Natural killer cell (primary cell): ENCODE measurements at places on chromosomes 7 and 10.
A peak's percentile ranks its signal among the peaks of the same experiment; 100 is the strongest.

DNA sequence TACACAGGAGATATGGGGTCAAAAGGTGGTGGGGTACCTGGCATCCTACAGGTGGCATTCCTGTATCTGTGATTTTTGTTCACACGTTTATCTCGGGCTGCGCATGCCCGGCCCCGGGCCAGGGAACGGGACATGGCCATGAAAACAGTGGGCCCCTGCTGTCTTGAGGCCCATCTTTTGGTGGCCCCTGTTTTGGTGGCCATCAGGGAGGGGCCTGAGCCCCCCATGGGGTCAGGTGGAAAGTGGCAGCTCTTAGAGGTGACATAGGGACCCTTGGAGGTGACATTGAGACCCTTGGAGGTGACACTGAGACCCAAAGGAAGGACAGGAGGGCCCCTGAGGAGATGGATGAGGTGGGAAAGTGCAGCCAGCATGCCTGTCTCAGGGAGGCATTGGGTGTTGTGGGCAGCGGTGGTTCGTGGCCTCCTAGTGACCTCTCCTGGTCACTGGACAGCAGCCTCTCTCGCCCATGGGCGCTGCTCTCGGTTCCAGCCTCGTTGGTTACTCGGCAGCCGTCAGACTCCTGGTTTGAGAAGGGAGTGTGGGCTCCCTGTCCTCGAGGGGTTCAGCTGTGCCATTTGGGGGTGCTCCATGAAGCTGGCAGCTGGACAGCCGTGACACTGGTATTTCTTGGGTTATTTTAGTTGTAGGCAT, 39.9 kb downstream of the INPP5A start:
- H3K4me1 ChIP-seq = peaks cover 50% of the 10 kb centered on the region
- no peak overlapping the region for H3K27ac ChIP-seq
- no peak overlapping the region for H3K4me3 ChIP-seq
- no peaks in the 10 kb centered on the region for H3K27me3 ChIP-seq
- H3K36me3 ChIP-seq = no peaks in the 10 kb centered on the region

- peak overlapping the region; percentile 81 for H3K27ac ChIP-seq
- peaks cover 14% of the 10 kb centered on the region for H3K4me1 ChIP-seq
- H3K36me3 ChIP-seq = no peaks in the 10 kb centered on the region
- DNase-seq = peak; percentile 29
- peak overlapping the region; percentile 95 for H3K4me3 ChIP-seq
- no peaks in the 10 kb centered on the region for H3K27me3 ChIP-seq
Measured at GRCh38 chr10:31759124-31759798, 169.4 kb downstream of the ARHGAP12 start.

DNA sequence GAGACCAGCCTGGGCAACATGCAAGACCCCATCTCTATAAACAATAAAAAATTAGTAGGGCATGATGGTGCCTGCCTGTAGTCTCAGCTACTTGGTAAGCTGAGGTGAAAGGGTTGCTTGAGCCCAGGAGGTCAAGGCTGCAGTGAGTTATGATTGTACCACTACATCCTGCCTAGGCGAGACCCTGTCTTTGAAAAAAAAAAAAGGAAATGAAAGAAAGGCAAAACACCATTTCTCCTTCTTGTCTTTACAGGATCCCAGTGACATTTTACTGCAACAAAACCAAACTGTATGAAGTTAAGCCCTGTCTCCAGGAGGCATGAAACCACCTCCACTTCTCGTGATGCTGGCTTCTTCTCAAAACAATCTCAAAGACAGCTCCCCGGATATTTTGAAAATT, 29.9 kb upstream of the PBLD start:
- no peak overlapping the region for H3K27ac ChIP-seq
- H3K4me3 ChIP-seq = no peak overlapping the region
- H3K27me3 ChIP-seq = no peaks in the 10 kb centered on the region
- H3K4me1 ChIP-seq = no peaks in the 10 kb centered on the region

- H3K27ac ChIP-seq = no peak overlapping the region
- no peak for DNase-seq
- no peaks in the 10 kb centered on the region for H3K4me1 ChIP-seq
Measured at GRCh38 chr10:129715805-129716204, 248.3 kb downstream of the EBF3 start.

- no peak overlapping the region for H3K27ac ChIP-seq
- H3K27me3 ChIP-seq = no peaks in the 10 kb centered on the region
- DNase-seq = no peak
- H3K4me1 ChIP-seq = no peaks in the 10 kb centered on the region
Measured at GRCh38 chr10:16314259-16314658, 122.6 kb upstream of the PTER start.

- no peaks in the 10 kb centered on the region for H3K27me3 ChIP-seq
- no peak overlapping the region for H3K27ac ChIP-seq
- DNase-seq = no peak
- no peaks in the 10 kb centered on the region for H3K4me1 ChIP-seq
- no peaks in the 10 kb centered on the region for H3K36me3 ChIP-seq
Measured at GRCh38 chr7:93902777-93903423, 3.5 kb upstream of the GNGT1 start.

- H3K36me3 ChIP-seq = no peaks in the 10 kb centered on the region
- H3K27ac ChIP-seq = no peak overlapping the region
- no peak for DNase-seq
- H3K4me1 ChIP-seq = no peaks in the 10 kb centered on the region
Measured at GRCh38 chr10:51503378-51503777, 196.0 kb downstream of the CSTF2T start.

DNA sequence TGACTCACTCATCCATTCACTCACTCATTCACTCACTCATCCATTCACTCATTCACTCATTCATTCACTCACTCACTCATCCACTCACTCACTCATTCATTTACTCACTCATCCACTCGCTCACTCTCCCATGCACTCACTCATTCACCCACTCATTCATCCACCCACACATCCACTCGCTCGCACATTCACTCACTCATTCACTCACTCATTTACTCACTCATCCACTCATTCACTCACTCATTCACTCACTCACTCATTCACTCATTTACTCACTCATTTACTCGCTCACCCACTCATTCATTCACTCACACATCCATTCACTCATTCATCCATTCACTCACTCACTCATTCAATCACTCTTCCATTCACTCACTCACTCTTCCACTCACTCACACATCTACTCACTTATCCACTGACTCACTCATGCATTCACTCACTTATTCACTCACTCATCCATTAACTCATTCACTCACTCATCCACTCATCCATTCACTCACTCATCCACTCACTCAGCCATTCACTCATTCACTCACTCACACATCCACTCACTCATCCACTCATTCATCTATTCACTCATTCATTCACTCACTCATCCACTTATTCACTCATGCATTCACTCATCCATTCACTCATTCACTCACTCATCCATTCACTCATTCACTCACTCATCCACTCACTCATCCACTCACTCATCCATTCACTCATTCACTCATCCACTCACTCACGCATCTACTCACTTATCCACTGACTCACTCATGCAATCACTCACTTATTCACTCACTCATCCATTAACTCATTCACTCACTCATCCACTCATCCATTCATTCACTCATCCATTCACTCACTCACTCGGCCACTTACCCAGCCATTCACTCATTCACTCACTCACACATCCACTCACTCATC, 74.0 kb downstream of the CARD11 start:
- H3K27me3 ChIP-seq = no peaks in the 10 kb centered on the region
- DNase-seq = no peak
- H3K4me1 ChIP-seq = peaks cover 34% of the 10 kb centered on the region
- H3K36me3 ChIP-seq = peaks cover 29% of the 10 kb centered on the region

- peaks cover 96% of the 10 kb centered on the region for H3K4me1 ChIP-seq
- no peaks in the 10 kb centered on the region for H3K27me3 ChIP-seq
- H3K27ac ChIP-seq = peak overlapping the region; percentile 78
- H3K4me3 ChIP-seq = no peak overlapping the region
- peak; percentile 59 for DNase-seq
- no peaks in the 10 kb centered on the region for H3K36me3 ChIP-seq
Measured at GRCh38 chr10:79248341-79249185, 98.7 kb upstream of the PPIF start.

DNA sequence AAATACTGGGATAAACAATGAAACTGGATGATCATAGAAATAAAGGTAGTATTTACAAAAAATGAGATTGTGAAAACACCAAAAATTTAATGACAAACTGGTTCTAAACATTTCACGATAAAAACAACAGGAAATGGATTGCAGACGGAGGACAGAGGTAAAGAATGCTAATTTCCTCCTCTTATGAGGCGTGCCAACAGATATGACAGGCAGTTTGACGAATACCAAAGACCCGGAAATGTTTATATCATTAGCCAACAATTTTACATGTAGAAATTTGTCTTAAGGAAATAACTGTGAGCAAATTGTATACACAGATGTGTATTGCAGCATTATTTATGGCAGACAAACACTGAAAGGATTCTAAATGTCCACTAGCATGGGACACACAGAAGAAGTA, 162.0 kb upstream of the MGMT start:
- H3K4me1 ChIP-seq = no peaks in the 10 kb centered on the region
- no peaks in the 10 kb centered on the region for H3K36me3 ChIP-seq
- H3K27ac ChIP-seq = no peak overlapping the region
- no peaks in the 10 kb centered on the region for H3K27me3 ChIP-seq

- H3K27ac ChIP-seq = no peak overlapping the region
- H3K4me3 ChIP-seq = no peak overlapping the region
- H3K27me3 ChIP-seq = no peaks in the 10 kb centered on the region
- H3K4me1 ChIP-seq = no peaks in the 10 kb centered on the region
- no peaks in the 10 kb centered on the region for H3K36me3 ChIP-seq
Measured at GRCh38 chr7:34133983-34134782, 228.8 kb downstream of the BMPER start.

GRCh38 chr7:157269341-157270059, 67.3 kb upstream of the DNAJB6 start:
- H3K36me3 ChIP-seq = peaks cover 33% of the 10 kb centered on the region
- DNase-seq = no peak
- H3K4me1 ChIP-seq = peaks cover 10% of the 10 kb centered on the region
- no peaks in the 10 kb centered on the region for H3K27me3 ChIP-seq

- H3K36me3 ChIP-seq = no peaks in the 10 kb centered on the region
- no peaks in the 10 kb centered on the region for H3K27me3 ChIP-seq
- DNase-seq = peak; percentile 41
- H3K4me3 ChIP-seq = no peak overlapping the region
- H3K4me1 ChIP-seq = no peaks in the 10 kb centered on the region
Measured at GRCh38 chr7:40329601-40330153, 194.9 kb downstream of the SUGCT start.

DNA sequence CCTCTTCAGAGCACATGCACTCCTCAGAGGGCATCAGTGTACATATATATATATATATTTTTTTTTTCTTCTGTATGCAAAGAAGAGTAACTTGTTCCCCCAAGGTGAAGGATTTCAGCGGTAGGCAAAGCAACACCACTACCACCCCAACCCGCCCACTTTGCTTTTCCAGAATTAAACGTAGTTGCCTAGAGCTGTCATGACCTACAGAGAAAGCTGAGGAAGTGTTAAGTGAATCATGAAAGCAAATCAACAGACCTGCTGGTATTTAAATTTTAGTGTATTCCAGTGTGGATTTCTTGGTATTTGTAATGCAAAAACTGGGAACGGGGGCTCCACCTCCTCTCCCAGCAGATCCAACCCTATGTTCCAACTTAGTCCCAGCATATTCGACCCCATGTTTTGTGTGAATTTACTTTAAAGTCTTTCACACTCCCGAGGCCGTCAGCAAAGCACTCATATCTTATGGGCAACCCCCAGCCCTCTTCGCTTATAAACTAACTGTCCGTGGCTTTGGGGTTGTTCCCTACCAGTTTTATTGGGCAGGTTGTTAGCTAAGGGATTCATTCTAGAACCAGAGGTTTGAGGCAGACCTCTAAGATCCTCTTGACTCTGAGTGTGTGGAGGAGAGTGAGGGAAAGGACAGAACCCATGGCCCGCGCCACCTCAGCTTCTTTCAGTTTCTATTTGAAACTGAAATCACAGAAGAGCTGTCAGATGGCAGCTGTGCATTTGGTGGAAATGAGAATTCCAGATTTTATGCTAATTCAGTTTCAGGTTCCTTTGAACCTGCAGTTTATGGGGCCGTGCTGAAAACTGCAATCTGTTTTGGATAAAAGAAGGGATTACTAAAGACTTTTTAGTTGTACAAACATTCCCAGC, 450.2 kb upstream of the GALNT17 start:
- no peaks in the 10 kb centered on the region for H3K27me3 ChIP-seq
- DNase-seq = peak; percentile 60
- no peak overlapping the region for H3K4me3 ChIP-seq
- peak overlapping the region; percentile 67 for H3K27ac ChIP-seq
- H3K36me3 ChIP-seq = no peaks in the 10 kb centered on the region

DNA sequence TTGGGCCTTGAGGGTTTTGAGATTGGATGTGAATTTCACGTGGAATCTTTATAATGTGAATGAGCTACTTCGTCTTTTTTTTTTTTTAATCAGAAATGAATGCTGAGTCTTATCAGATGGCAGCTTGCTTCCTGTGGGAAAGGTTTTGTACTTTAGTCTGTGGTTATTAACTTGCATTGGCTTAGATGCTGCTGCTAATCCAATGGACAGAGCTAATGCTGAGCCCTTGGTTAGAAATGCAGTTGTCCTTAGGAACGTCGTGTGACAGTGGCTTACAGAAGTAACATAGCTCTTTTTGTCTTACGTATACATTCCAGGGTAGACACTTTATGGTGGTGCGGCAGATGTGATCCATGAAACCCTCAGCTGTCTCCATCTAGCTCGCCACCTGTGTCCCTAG, 32.8 kb downstream of the ADCY1 start:
- H3K4me1 ChIP-seq = no peaks in the 10 kb centered on the region
- no peak overlapping the region for H3K27ac ChIP-seq
- H3K27me3 ChIP-seq = no peaks in the 10 kb centered on the region
- H3K36me3 ChIP-seq = no peaks in the 10 kb centered on the region

DNA sequence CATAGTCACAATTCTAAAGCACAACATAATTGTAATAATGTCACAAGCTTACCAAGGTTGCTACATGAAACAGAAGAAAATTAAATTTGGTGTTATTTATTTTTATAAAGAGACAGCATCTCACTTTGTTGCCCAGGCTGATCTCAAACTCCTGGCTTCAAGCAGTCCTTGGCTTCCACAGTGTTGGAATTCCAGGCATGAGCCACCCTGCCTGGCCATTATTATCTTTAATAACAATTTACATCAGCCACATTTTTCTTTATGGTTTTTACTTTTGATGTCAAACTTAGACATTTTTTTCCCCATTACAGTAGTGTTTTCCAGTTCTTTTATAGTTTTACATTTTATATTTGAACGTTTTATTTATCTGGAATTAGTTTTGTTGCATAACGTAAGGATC, 46.7 kb downstream of the BMPR1A start:
- H3K4me3 ChIP-seq = no peak overlapping the region
- H3K4me1 ChIP-seq = no peaks in the 10 kb centered on the region
- DNase-seq = no peak
- no peaks in the 10 kb centered on the region for H3K36me3 ChIP-seq
- H3K27me3 ChIP-seq = no peaks in the 10 kb centered on the region
- H3K27ac ChIP-seq = no peak overlapping the region
